T-helper 1 cell (primary cell): ENCODE measurements at places on chromosomes 11 and 22.

DNA sequence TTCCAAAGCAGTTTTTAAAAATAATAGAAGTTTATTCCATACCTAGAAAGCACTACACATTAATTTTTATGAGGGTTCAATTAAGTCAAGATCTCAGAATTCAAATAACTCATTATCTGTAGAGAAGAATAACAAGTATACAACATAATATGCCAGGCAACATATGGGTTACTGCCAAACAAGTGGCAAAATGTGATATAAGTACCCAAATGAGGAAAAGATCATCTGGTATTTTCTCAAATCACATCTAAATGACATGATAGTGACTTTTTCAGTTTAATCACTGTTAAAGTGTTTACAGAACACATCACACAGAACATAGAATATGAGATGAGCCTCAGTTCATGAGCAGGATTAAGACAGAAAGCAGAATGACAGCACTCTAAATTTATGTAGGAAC is 123.3 kb downstream of the FCHSD2 start:
- no peak for DNase-seq

DNA sequence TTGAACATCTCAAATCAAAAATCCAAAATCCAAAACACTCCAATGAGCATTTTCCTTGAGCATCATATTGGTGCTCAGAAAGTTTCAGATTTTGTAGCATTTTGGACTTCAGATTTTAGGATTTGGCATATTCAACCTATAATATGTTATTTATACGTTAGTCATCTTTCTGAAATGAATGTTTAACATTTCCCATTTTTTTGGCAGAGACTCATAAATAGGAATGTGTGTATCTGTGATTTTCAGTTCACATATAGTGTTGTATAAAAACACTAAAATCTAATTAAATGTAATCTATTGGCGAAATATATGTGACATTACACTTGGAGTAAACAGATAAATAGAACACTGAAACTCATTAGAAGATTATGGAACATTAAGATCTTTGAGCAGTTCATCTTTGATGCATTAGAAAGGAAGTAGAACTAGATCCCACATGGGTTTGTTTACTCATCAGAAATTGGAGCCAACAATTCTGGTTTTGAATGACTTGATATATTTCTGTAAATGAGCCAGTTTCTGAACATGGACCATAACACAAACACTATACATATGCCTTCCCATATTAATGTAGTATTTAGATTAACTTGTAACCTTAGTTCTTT is 153.1 kb downstream of the UVRAG start:
- no peak for DNase-seq

DNA sequence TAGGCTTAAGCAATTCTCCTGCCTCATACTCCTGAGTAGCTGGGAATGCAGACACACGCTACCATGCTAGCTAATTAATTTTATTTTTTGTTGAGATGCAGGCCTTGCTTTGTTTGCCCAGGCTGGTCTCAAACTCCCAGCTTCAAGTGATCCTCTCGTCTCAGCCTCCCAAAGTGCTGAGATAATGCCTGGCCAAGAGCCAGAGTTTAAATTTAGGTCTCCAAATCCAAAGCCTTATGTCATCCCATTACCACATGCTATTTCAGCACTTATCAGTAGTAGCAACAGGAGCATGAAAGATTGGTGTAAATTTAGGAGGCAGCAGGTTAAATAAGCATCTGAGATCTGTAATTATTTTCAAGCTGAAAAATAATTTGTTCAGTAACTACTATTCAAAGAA is 326.1 kb upstream of the ANO5 start:
- DNase-seq = no peak

GRCh38 chr11:80163011-80163410 is 722.2 kb upstream of the TENM4 start:
- no peak for DNase-seq

- DNase-seq = no peak
These were observed 93.2 kb downstream of the LRRC32 start for GRCh38 chr11:76577226-76577920.

DNA sequence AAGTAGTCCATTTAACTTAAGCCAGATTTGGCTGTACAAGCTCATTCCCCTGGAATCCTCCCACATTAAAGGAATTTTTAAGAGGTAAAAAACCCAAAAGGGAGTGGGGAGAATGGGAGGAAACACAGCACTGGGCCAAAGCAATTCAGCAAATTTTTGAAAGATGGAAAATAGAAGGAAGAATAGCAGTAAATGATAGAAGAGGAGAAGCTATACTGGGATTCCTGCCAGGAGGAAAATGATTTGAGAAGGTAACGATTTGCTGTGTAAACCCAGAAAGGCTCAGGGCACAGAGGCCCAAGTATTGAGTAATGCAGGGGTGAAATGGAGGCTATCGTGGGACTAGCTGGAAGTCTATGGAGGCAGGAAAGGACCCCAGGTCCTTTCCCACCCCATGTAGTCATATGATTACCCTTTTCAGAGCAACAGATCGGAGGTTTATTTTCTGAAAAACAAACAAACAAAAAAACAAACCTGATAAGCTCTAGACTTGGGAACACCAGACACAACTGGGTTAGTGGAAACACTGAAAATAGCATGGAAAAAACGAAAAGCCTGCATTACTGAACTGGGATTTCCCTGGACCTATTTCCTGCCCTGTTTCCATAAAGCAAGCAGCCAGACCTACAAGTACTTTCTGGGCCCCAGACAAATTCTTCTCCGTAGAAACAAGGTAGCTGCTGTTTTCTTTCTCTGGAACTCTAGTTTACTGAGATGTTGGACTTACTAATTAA is 140.0 kb downstream of the SWAP70 start:
- no peak for DNase-seq

DNA sequence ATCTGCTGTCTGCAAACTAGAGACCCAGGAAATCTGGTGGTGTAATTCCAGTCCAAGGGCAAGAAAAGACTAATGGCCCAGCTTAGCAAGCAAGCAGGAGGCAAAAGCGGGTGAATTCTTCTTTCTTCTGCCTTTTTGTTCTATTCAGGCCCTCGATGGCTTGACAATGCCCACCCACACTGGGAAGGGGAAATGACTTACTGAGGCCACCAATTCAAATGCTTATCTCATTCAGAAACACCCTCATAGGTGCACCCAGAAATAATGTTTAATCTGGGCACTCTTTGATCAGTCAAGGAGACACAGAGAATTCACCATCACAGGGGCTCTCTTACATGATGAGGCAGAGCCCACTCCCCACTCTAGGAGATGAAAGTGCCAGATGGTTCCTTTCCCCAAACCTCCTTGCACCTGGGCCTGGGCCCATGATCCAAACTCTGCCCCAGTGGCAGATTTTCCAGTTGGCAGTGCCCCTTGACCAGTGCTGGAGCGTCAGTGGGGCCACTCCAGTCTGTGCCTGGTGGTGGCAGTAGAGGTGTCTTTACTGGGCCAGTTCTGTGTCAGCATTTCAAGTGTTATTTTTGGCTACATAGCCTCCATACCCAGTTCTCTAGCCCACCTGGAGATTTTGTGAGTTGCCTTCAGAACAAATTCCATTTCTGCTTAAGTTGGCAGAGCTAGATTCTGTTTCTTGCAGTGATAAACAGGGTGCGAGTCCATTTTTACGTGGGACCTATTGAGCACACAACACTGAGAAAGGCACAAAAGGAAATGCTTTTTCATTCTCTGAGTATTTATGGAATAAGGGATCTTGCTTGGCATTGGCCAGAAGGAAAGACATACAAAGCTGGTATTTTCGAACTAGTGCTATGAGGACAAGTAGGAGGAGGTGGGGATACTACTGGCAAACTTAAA is 7.5 kb downstream of the ELMOD1 start:
- DNase-seq = no peak

DNA sequence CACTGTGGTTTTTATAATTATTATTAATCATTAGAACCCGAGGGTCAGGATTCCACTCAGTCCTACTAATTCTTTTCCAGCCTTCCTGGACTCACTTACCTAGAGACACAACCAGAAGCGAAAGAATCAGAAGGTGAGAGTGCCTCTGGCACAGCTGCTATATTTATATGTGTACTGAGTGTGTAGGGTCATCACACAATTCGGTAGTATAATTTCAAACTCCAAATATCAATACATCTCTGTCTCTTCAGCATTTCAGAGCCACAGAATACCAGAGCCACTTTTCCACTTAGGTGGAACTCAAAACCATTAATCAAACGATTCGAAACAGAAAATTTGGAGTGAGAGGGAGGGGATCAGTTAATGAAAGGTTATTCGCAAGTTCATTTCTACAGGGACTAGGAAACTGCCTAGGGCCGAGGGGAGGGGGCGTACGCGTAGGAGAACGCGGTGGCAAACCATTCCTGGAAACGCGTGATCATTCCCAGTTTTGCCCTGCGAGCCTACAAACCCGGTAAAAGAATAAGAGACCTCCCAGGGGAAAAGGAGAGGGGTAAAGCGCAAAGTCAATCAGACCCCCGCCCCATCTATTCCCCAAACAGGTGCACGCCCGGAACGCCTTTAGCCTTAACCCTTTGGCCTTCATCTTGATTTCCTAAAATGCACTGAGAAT is 5.4 kb downstream of the BSX start:
- DNase-seq = no peak

- no peak for DNase-seq
These were observed 82.1 kb upstream of the WNT11 start for GRCh38 chr11:76288166-76288980.

- no peak for DNase-seq
These were observed 107.9 kb downstream of the NAT10 start for GRCh38 chr11:34213366-34213765.

GRCh38 chr22:23184764-23185113 is 4.4 kb downstream of the BCR start:
- DNase-seq = no peak

DNA sequence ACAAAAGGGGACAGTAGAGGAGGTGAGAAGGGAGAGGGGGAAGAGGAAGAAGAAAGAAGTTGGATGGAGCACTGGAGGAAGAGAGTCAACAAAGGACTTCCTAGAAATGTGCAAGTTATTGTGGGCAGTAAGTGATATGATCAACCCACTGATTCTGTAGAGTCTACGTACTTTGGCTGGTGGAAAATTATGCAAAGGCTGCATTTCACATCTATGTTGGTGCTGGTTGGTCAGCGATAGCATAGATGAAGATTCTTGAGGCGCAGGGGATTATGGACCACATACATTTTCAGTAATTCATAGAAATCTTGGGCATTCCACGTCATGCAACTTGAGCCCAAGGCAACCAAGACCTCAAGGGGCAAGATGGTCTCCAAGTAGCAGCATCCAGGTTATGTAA is 12.6 kb upstream of the BIRC3 start:
- no peak for DNase-seq

GRCh38 chr11:75311858-75312288 is 39.6 kb downstream of the ARRB1 start:
- no peak for DNase-seq

DNA sequence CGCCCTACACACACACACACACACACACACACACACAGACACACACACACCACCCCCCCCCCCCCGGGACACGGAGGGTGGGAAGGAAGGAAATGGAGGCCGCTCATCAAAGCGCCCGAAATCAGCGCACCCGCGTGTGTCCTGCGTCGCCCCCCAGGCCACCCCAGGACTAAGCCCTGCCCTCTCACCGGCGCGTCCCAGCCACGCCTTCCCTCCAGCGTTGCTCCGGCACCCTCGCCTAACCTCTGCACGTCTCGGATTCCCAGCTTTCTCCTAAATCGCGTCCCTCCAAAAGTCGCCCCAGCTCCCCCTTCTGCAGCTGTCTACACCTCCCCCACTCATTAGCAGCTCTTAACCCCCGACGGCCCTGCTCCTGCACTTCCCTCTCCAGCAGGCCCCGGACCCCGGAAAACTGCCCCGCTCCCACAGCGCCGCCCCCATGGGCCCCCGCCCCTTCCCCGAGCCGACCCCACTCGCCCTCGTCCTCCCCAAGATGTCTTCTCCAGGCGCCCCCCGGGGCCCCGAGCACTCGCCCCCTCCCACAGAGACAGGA is 557 bp downstream of the PACSIN2 start:
- DNase-seq = no peak

DNA sequence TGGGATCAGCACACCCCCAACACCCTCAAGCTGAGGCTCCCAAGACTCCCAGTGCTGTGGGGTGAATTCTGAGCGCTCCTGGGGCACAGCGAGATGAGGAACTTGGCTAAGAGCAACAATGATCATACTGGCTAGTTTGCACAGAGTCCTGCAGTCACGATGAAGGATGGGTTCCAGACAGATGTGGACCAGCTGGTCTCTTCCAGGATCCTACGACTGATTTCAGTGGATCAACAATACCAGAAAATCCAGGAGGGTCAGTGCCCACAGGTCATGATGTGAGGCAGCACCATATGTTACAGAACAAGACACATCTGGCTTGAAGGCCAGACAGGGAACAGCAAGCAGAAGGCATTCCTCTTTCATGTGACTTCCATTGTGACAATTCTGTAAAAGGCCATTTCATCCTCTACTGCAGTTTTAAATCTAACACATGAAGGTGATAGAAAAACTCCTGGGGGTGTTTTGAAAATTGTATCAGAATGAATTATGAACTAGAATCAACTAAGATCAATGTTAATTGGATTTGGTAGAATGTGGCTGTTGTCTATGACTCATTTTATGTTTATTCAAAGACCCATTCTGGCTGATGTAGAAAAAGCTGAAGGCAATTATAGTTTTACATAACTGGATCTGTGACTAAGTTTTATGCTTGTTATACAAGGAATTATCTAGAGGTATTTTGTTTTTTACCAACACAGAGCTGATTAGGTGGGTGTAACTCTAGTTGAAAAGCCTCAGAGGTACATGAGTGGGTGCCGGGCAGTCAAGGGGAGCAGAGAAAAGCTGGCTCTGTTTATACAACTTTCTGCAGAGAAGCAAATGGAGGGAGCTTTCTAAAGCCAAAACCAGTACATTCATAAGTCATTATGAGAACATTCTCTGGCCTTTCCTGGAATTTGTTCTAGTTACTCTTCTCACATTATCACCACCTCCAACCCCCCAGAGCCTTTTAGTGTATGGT is 29.1 kb downstream of the OR52K1 start:
- DNase-seq = no peak

DNA sequence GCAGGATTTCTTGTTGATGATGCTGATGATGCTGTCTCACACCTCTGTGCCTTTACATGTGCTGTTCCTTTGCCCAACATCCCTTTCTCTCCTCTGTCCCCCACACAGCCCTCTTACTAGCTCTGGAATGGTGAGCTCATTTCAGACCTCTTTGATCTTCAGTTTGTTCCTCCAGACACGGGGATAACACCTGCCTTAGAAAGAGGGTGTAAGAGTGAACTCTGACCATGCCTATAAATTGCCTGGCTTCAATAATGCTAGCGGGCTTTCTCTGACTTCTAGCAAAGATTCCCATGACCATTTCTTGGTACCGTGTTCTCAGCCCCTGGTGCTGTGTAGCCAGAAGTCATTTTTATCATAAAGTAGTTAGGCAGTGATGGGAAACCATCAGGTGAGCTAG is 55.9 kb upstream of the DRD2 start:
- no peak for DNase-seq

DNA sequence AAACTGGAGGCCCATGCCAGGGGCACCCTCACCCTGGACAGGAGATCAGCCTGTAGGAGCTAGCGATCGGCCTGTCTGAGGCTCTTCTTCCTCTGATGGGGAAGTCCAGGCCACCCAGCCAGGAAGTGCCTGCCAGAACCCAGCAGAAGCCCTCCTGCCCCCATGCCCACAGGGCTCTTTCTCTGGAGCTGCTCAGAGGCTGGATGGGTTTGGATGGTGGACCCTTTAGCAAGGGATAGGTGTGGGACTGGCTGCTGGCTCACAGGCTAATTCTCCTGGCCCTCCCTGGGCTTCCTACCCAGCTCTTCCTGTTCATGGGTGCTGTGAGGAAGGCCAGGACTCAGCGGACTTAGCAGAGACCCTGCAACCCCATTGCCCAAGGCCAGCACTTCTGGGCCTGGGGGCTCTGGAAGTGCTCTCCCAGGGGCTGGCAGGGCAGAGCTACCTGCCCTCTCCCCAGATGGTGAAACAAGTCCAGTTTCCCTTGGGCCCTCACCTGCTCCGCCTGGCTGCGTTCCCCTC is 7.6 kb downstream of the FXYD2 start:
- DNase-seq = no peak
